AG04450 (cell line): ENCODE measurements at places on chromosomes 16 and 17.

- no peak for DNase-seq
Observed at GRCh38 chr17:61616783-61617182, 25.8 kb upstream of the NACA2 start.

GRCh38 chr17:292016-292415, 60.6 kb downstream of the RPH3AL start:
- DNase-seq = no peak

GRCh38 chr17:35784895-35785294, 10.5 kb downstream of the MMP28 start:
- no peak for DNase-seq

- no peak for DNase-seq
Observed at GRCh38 chr16:83953796-83954576, 946 bp downstream of the OSGIN1 start.

- DNase-seq = no peak
Observed at GRCh38 chr17:55090079-55090492, 121.5 kb downstream of the STXBP4 start.

DNA sequence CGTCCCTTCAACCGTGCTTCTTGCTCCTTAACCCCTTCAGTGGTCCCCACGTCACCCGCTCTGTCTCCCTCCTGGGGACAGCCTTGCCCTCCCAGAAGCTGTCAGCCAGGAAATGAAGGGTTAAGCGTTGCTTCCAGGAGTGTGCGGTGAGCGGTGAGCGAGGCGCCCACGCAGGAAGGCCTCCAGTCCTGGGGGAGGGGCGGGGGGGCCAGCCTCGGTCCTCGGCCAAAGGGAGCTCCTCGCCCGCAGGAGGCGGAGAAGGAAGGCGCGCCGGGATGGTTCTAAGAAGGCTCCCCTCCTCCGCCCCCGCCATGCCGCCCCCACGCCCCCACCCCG, 2.3 kb downstream of the RBFOX3 start:
- DNase-seq = no peak

GRCh38 chr17:69560987-69561441, 146.5 kb downstream of the MAP2K6 start:
- DNase-seq = no peak

DNA sequence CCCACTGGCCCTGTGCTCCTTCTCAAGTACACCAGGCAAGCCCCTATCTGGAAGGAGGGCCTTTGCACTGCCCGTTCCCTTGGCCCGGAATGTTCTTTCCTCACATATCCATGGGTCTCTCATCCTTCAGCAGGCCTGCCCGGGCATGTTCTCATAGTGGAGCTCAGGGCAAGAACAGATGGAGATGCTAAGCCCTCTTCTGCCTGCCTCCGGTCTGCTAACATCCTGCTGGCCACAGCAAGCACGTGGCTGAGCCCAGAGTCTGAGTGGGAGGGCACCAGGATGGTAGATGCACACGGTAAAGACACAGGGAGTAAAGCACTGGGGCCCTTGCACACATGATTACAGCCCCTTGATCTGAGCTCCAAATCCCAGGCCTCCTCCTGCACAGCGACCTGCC, 19.8 kb upstream of the ANKRD40CL start:
- DNase-seq = no peak

DNA sequence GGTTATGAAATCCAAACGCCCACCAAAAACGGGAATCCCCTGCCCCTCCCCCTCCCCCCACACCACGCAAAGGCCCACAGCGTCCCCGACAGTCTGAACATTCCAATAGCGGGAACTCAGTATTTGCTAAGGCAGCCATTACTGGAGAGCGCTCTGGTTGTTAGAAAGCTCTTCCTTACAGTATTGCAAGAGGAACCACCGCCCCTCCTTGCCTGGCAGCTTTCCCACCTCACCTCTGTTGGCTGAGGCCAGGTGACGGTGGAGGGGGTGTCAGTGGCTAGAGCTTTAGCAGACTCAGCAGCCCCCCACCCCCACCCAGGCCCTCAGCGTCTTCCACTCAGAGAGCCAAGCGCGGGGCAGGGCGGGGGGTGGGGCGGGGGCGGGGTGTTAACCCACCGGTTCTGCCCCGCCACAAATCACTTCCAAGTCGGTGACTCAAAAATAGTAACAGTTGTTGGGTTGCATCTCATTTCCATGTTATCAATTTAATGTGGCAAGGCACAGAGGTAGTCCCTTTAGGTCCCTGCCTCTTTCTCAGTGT, 2.2 kb upstream of the PLEKHH3 start:
- DNase-seq = no peak

GRCh38 chr16:88754912-88755744, 29.9 kb downstream of the PIEZO1 start:
- DNase-seq = peak; percentile 60

DNA sequence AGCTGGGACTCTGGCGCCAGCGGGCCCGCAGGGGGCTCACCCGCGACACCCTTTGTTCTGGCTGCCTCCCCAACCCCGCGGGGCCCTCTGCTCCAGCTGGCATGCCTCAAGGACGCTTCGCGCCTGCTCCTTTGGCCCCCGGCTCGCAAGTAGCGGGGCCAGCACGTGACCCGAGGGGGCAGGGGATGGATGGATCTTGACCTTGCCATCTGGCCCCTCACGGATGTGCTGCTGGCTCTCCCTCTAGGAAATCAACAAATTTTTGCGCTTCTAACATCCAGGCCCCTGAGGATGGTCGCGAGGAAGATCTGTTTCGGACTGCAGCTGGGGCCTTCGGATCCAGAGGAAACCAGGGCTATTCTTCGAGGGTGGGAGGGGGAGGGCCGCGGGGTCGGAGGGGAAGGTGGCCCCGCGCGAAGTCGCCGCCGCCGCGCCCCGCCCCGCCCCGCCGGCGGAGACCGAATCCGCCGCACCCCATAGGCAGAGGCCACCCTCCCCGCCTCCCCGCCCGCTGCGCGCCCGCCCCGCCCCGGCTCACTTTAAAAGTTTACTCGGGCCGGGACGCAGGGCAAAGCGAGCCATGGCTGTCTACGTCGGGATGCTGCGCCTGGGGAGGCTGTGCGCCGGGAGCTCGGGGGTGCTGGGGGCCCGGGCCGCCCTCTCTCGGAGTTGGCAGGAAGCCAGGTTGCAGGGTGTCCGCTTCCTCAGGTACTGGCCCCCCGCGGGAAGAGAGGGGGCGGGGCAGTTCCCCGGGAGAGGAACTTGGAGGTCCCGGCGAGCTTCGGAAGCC, at the start of gene ACSF2:
Gene ACSF2 (plus strand): TSS at position 537 of the 790 bp plus-strand sequence. CDS start 44 bp downstream, at position 581.
- DNase-seq = no peak

GRCh38 chr17:51398128-51398525, 137.8 kb downstream of the UTP18 start:
- no peak for DNase-seq

- no peak for DNase-seq
Observed at GRCh38 chr17:44004761-44005526, 522 bp downstream of the NAGS start.

GRCh38 chr16:12201216-12201615, 224.7 kb downstream of the SNX29 start:
- no peak for DNase-seq

DNA sequence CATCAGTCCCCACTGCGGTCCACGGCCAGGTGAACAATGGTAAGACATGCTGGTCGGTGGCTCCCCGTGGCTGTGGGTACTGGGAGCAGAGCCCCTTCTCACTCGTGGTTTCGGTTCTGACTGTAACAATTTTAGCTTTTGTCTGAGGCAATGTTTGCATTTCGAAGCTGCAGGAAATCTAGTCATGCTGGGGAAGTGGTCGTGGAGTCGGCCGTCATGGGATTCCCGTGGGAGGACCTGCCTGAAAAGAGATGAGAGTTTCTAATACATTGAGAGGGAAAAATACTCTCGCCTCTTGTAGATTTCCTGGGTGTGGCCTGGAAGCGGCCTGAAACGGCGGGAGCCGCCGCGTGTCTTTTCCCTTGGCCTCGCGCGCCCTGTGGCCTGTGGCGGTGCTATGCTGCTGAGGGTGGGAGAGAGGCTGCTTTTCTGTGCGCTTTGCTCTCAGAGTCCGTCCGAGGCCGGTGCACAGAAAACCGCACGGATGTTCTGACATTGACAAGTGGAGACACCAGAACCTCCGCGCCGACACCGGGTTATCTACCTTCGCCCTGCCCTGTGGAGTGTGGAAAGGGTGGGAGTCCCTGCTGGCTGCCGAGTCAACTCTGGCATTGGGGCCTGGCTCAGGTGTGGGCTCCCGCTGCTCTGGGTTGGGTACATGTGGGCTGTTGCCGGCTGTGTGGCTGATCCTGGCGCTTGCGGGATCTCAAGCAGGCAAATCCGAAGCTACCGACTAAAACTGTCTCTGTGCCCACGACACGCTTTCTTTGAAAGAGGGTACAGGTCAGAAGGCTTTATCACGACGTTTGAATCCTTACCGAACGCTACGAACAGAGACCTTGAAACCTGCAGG, 60.8 kb downstream of the WDR45B start:
- DNase-seq = no peak

GRCh38 chr17:11948789-11949188, 48.5 kb downstream of the ZNF18 start:
- DNase-seq = peak; percentile 62

DNA sequence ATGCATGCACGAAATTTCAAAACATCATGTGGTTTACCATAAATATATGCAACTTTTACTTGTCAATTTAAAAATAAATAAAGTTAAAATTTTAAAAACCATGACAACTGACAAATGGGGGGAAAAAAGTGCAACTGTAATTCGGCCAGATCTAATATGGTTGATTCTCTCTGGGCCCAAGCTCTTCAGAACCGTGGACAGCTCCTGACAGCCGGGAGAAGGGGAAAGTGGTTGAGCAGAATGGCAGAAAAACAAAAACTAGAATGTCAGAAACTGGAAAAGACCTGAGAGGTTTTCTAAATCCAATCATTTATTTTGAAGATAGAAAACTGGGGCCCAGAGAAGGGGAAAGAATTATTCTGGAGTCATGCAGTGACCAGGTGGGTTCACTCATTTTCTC, 126.6 kb downstream of the TMEM132E start:
- DNase-seq = no peak

- no peak for DNase-seq
Observed at GRCh38 chr17:18353541-18353940, 9.8 kb downstream of the SHMT1 start.

- no peak for DNase-seq
Observed at GRCh38 chr16:89476379-89476778, 14.0 kb downstream of the ANKRD11 start.

- DNase-seq = no peak
Observed at GRCh38 chr17:8122422-8122923, 1.4 kb downstream of the HES7 start.

DNA sequence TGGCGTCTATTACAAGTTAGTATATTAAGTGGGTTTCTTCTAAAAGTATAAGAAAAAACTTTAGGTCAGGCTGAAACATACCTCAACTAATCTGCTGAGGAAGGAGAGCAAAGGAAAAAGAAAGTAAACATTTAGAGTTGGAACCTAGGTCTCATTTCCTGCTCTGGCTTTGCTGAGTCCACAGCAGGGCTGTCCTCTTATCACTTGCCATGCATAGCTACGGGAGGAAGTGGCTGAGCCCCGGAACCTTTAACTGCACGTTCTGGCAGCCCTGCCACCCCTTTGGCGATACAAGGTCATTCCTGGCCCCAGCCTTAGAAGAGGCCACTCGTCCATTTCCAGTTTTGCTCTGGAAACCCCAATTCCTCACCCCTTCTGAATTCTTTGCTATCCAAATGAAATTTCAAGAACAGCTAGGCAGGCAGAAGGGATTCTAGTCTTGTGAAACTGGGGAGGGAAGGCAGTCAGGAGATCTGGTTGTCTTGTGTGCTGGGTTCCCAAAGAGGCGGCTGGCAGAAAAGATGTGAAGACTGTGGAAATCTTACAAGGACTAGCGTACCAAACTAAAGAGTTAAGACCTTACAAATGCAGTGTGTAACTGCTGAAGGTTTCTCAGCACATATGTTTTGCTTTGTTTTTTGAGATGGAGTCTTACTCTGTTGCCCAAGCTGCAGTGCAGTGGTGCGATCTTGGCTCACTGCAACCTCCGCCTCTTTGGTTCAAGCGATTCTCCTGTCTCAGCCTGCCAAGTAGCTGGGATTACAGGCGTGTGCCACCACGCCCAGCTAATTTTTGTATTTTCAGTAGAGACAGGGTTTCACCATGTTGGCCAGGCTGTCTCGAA, 19.1 kb downstream of the WIPI1 start:
- DNase-seq = no peak

- DNase-seq = no peak
Observed at GRCh38 chr17:77440560-77440981, 299.8 kb downstream of the SEC14L1 start.

- no peak for DNase-seq
Observed at GRCh38 chr16:11417487-11417886, 72.2 kb downstream of the RMI2 start.

GRCh38 chr17:34797720-34798119, 163.5 kb downstream of the CCT6B start:
- DNase-seq = no peak

DNA sequence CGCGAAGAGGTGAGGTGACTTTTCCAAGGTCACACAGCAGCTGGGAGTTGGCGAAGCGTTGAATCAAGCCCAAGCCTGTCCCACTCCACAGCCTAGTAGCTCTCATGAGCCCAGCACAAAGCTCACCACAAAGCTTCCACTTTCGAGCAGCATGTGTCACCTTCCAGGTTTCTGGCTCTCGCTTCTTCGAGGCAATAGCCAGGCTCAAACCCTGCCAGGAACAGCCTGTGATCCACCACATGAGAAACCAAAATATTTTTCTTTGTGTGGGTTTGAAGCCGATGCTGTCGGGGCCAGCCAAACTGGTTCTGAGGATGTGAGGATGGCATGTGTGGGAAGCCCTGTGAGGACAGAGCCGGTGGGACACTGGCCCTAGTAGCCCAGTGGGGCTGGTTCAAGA, 68.1 kb downstream of the COG7 start:
- DNase-seq = no peak

DNA sequence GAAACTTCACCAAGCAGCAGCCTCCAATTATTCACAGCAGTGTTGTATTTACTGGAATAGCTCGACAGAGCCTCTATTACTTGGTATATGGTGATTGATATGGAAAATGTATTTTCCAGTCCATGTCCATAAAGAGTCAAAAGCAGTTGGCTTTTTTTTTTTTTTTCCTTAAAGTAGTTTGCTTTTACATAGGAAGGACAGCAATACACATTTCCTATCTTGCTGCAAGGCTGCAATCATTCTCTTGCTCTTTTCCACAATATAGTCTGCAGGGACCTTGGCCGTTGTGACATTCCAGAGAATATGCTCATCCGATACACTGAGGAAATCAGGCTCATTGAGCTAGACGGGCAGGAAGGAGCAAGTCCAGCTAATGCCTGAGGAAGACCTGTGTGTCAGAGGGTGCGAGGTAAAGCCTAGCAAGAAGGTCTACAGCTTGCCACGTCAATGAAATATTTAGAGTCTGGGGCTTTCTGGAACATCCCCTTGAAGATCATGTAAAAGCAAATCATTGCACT, 131.1 kb downstream of the ENGASE start:
- no peak for DNase-seq

DNA sequence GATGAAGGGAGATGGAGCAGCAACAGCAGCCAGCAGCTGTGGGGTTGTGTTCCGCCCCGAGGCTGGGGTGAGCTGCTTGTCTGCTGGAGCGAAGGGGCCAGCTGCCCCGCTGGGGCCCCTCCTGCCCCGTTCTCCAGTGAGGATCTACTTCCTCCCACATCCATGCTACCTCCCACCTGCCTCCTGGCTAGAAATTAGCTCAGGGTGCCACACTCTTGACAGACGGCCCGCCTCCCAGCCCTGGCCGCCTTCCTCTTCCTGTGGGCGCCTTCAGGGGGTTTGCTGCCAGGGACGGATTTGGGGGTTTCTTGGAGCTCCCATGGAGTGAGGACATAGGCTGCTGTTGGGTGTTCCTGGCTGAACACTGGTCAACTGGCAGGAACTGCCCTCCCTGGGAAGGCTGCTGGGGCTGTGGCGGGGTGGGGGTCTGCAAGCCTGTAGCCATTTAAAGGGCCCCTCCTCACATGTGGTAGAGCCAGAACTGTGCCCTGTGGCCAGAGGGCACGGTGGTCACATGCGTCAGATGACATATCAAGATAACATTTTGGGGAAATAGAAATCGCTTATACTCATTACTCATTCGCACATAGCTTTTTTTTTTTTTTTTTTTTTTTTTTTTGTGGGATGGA, 13.1 kb downstream of the TBC1D24 start:
- no peak for DNase-seq
